ENCODE measurements at places on chromosomes 1 and 21.
A peak's percentile ranks its signal among the peaks of the same experiment; 100 is the strongest.

DNA sequence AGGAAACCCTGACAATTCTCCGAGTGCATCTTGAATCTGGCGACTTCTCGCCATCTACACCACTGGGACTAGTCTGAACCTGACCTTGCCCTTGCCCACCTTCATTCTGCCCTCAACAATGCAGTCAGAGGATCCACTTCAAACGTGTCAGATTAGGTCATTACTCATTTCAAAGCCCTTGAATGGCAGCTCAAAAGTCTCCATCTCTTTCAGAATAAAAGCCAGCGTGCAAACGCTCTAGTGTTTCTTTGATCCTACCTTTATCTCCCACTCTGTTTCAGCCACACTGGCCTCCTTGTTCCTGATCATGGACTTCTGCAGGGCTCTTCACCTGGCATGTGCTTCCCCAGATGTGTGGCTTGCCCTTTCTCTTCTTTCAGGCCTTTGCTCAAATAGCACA, 31.3 kb downstream of the SLC30A1 start:
- DNase-seq: no peak

DNA sequence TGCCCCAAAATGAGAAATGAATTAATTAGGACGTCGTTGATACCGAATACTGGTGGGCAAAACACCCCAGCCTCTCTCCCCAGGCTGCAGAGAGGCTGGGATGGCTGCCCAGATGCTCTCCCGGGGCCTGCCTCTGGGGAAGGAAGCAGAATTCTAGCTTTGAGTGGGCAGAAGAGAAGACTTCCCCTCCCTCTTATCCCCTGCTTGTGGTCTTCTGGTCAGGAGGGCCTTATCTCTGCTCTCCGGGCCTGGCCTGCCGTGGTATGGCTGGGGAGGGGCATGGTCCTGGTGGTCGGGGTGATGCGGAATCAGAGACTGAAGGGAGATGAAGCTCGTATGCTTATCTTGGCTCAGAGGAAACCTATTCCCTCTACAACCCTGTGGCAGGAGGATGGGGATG, 9.8 kb upstream of the CSF3R start:
- no peak for DNase-seq

DNA sequence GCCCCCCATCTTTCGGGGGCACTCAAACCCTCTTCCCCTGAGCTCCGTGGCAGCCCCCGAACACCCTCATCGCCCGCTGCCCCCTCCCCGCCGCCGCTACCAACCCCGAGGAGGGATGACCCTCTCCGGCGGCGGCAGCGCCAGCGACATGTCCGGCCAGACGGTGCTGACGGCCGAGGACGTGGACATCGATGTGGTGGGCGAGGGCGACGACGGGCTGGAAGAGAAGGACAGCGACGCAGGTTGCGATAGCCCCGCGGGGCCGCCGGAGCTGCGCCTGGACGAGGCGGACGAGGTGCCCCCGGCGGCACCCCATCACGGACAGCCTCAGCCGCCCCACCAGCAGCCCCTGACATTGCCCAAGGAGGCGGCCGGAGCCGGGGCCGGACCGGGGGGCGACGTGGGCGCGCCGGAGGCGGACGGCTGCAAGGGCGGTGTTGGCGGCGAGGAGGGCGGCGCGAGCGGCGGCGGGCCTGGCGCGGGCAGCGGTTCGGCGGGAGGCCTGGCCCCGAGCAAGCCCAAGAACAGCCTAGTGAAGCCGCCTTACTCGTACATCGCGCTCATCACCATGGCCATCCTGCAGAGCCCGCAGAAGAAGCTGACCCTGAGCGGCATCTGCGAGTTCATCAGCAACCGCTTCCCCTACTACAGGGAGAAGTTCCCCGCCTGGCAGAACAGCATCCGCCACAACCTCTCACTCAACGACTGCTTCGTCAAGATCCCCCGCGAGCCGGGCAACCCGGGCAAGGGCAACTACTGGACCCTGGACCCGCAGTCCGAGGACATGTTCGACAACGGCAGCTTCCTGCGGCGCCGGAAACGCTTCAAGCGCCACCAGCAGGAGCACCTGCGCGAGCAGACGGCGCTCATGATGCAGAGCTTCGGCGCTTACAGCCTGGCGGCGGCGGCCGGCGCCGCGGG, 837 bp downstream of the FOXD3 start:
- DNase-seq: peak; percentile 9

GRCh38 chr1:230120921-230121381, 53.9 kb downstream of the GALNT2 start:
- DNase-seq: peak; percentile 47

DNA sequence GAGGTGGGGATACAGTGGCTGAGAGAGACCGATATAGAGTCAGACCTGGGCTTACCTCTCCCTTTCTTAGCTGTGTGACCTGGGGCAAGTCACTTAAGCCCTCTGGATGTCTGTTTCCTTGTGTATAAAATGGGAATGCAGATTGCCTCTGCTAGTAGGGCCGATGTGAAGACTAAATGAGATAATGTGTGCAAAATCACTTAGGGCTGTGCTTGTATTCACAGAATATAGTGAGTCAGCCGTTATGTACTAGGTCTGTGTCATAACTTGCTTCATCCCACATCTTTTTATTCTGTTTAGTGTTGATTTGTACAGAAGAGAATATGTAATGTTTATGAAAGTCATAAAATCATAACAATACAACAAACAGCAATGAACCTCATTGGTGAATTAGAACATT, 56.0 kb downstream of the PTPRU start:
- DNase-seq: no peak

GRCh38 chr1:23108918-23109533, 59.6 kb downstream of the LUZP1 start:
- no peak for DNase-seq

GRCh38 chr1:70717656-70718055, 306.6 kb downstream of the CTH start:
- DNase-seq: no peak

GRCh38 chr1:156165083-156165482, 11.7 kb downstream of the SEMA4A start:
- no peak for DNase-seq

DNA sequence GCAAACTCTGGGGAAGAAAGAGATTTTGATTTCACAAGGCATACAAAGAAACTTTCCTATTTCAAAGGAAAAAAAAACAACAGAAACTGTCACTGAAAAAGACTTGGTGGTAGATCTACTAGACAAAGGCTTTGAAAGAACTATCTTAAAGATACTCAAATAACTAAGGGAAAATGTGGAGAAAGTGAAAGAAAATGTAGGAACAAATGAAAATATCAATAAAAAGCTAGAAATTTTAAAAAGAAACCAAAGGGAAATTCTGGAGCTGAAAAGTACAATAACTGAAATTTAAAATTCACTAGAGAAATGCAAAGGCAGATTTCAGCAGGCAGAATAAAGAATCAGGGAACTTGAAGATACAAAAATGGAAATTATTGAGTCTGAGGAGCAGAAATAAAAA, 6.2 kb downstream of the COL6A2 start:
- DNase-seq: no peak

DNA sequence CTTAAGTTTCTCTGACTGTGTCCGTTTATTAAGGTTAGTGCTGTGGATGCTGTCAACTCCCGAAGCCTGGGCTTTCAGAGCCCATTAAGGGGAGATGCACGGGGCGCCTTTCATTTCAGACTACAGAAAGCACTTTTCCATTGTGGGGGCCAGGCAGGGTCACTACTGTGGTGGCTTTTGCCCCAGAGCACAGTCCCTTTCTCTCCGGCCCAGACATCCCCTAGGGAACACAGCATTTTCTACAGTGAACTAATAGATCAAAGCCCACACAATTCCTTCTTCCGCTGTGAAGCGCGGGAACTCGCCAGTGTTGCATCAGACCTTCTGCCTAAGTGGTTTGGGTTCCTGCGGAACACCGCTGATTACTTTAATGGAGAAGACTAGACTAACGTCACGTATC, 26.8 kb upstream of the MAP1LC3C start:
- no peak for DNase-seq

- peak; percentile 79 for DNase-seq
Measured at GRCh38 chr1:93846206-93846991, 32.6 kb downstream of the DNTTIP2 start.

DNA sequence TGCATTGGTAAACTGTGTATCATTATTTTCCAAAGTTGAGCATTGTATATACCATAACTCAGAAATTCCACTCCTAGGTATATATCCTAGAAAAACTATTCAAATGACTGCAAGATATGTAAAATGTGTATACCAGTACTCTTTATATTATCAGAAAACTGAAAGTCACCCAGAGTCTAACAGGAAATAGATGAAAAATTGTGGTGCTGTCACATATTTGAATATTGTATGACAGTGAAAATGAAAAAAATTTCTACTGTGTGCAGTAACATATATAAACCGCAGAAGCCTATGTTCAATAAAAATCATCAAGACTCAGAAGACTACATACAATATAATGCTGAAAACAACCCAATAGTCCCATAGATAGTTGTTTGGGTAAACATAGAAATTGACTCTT, 74.4 kb upstream of the LYPLAL1 start:
- DNase-seq: no peak

DNA sequence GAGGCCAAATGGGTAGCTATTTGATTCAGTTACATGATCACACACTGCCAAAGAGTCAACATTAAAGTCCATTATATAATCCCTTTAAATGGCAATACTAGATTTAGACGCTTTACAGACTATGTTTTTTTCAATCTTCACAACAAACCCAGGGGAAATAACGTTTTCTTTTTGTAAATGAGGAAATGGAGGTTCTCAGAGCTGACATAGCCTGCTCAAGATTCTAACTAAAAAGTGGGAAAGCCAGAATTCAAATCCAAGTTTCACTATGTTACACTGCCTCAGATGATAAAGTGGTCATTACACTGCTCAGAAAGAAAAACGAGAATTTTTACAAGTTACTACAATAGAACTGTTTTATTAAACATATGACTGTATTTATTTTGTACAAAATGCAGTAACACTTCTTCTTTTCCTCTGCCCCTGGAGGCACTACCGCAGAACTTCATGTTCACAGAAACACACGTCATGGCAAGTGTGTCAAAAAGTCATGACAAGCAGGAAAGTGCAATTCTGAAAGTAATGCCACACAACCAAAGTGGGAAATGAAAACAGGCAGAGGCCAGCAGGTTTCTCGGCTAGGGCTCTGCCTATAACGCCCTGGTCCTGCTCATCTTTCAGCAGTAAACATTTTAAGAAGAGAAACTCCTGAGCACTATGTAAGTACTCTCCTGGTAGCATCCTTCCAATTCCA, 19.0 kb downstream of the THEMIS2 start:
- DNase-seq: no peak

DNA sequence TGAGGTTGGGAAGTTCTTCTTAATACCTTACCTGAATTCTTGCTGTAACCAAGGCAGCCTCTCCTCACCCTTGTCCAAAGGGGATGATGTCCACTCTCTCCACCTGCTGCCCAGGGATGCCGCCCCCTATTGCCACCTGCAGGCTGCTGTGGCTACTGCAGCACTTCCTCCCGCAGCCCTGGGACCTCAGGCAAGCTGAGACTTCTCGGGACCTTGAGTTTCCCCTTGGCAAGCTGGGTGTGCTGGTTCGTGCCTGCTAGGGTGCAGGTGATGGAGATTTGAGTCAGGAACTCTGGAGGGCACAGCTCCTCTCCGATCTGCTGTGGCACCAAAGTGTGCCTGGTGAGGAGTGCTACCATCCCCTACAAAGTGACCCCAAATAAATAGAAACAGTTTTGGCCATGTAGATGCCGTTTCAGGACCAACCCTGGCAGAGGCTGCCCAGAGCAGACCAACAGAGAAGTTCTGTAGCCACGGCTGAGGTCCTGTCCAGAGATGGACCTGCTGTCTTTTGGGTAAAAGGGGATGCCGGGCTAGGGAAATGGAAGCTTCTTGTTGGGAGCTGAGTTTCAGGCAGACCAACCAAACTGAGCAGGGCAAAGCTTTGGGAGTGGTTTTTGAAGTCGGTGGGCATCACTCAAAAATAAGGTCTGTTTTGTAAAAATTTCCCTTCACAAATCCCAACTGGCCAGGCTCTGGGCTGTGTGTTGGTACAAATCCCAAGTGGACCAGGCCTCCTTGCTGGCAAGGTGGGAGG, 31.7 kb downstream of the RUNX3 start:
- DNase-seq: peak; percentile 16

- no peak for DNase-seq
Measured at GRCh38 chr1:197269053-197269452, 1.0 kb downstream of the CRB1 start.

- DNase-seq: no peak
Measured at GRCh38 chr1:107467286-107467685, 326.4 kb downstream of the NTNG1 start.
